ENCODE measurements at places on chromosomes 16 and 17.

DNA sequence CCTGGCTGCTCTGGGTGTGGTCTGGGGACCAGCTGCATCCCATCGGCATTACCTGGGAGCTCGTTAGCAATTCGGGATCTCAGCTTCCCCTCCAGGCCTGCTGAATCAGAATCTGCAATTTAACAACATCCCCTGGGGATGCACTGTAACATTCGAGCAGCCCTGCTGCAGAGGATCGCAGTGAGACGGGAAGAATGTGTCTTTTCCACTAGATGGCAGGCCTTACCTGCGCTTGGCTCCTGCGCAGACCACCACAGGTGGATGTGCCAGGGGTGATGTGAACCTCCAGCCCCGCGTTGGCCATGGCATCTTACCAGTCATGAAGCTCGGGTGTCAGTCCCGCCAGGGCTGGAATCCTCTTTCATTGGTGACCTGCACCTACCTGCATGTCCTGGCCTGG is 209.9 kb downstream of the PRKCB start:
- DNase-seq: no peak

GRCh38 chr17:14693382-14693781 is 392.5 kb downstream of the HS3ST3B1 start:
- no peak for DNase-seq

DNA sequence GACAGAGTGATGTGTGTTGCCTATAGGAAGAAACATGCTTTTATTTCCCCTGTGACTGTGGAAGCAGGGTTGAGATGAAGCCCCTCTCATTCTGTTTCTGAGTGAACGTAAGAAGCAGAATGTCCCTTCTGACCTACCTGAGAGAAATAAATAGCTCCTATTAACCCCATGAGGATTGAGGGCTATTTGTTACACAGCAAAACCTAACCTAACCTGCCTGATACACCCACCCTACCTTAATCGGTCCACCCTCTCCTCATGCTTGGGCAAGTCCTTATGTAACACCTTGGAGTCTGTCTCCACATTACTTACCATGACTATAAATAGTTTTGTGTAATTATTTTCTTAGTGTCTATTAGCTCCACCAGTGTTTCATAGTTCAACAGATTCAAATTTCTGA is 41.9 kb downstream of the SALL1 start:
- no peak for DNase-seq

- no peak for DNase-seq
Measured at GRCh38 chr16:53131363-53132071, 76.7 kb downstream of the CHD9 start.

- DNase-seq: no peak
Measured at GRCh38 chr17:82798752-82799151, 41.1 kb downstream of the ZNF750 start.

- peak; percentile 97 for DNase-seq
Measured at GRCh38 chr17:47188876-47189731, at the start of gene CDC27. Gene CDC27, minus strand, starts transcription at chr17:47189295. Its CDS starts 123 bp downstream, at chr17:47189172.

DNA sequence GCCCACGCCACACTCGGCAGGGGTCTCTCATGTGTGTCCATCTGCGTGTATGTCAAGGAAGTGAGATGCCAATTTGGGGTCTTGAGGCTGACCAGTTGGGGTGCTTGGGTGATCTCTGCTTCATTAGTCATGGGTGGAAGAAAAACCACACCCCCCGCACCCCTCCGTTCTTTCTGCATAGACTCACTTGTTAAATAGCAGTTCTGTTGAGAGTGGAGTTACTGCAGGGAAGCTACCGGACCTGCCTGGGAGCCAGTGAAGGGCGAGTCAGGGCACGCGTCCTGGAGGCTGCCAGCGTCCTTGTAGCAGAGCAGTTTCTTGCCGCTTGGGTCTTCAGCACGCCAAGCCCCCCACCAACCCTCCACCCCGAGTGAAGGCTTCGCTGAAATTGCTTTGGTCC is 8.5 kb downstream of the SNN start:
- DNase-seq: no peak

DNA sequence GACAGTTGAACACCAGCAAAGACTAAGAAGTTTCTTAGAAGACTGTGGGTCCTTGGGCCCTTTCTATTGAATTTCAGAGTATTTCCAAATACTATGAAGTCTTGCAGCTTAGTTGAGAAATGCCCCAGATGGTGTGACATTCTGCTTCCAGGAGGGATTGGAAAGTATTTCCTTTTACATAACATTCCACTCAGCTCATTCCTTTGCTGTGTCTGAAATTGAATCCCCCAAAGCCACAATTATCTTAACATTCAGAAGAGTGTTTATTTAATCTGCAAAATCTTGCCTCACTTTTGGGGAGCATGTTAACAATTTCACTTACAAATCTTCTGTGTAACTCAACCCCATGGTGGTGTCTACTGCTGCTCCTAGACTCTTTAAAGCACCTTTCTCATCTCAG is 307.7 kb downstream of the WWOX start:
- DNase-seq: no peak

GRCh38 chr16:3861808-3862451 is 18.6 kb downstream of the CREBBP start:
- DNase-seq: no peak

DNA sequence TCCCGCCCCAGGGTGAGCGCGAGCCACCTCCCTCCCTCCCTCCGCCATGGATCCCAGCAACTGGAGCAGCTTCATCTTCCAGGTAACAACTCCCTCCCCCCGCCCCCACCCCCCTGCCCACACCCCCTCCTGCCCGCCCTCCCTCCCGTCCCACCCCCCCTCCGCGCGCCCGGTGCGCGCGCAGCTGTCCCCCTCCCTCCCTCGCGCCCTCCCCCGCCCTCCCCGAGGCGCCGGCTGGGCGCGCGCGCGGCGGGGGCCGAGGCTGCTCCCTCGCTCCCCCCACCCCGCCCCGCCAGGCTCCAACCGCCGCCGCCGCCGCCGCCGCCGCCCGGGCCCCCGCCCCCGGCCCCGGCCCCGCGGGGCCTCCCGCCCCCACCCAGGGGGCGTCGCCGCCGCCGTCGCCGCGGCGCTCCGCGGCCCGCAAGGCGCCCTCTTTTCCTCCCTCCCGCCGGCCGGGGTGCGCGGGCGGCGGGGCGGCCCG is at the start of gene MAZ:
Gene MAZ, plus strand, starts transcription at position 431 of the 481 bp plus-strand sequence. CDS start 173 bp downstream, outside the sequence.
- DNase-seq: no peak

DNA sequence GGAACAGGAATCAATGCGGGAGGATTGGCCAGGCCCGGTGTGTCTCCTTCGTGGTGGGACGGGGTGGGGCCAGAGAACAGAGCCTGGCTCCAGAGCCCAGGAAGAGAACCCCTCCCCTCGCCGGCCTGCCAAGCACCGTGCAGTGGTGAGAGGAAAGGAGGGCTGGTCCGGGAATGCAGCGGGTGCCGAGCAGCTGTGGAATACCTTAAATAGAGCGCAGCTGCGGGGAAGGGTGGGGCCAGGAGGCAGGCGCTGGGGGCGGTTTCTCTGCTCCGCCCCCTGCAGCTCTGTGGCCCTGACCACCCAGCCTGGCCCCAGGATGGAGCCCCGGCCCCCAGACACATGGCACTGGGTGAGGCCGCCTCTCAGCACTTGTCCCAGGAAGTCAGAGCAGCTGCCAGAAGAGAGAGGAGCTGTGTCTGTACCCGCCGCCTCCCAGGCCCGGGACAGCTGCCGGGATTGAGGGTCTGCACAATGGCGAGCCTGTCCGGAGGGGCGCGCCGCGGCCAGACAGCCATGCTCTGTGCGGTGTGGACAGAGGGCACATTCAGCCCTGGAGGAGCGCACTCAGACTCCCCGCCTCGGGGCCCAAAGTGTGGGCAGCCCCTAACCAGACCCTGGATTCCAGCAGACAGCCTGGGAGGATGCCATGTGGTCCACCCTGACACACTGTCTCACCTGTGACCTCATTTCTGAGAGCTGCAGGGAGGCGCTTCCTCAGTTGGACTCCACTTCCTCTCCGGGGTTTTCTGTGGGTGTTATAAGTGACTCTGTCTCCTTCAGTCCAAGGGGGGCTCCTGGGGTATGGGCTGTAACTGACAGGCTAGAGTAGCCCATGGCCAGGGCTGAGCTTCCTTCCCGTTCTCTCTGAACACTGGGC is 268.8 kb downstream of the SEC14L1 start:
- DNase-seq: no peak

- no peak for DNase-seq
Measured at GRCh38 chr16:53031323-53031942, 21.3 kb downstream of the CHD9NB start.

GRCh38 chr17:62884781-62885180 is 76.7 kb upstream of the MARCHF10 start:
- DNase-seq: no peak

DNA sequence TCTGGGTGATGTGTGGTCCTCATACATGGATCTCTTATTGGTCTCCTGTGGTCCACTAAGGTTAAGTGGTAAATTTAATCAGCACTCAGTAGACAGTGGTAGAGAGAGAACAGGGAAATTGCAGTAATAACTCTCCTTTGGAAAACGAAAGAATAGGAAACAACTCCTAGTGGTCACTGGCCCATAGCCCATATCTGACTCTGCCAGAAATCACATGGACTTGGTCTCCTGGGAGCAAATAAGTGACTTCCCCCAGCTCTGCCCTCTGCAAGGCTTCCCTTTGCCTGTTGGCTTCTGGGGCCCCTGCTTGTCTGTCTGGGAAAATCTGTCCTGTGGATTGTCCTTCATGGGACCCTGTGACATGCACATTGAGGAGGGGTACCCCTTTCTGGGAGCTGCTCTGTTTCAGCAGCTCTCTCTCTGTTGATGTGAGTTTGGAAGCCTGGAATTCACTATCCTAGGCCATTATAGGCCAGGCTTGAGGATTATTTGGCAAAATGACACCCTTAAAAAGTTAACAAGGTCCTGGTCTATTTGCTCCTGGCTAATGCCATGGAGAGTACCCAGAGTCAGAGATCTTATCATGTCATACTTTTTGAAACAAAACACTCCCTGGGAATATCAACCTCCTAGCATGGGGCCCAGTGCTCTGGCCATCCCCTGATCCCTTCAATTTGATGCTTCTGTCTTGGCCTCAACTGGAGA is 58.0 kb upstream of the HNF1B start:
- DNase-seq: no peak

GRCh38 chr17:17071531-17072360 is 29.5 kb downstream of the MPRIP start:
- no peak for DNase-seq
